ENCODE measurements at places on chromosomes 4 and X. TPM values are rescaled to one million over a fixed set of nuclear protein-coding genes. Genes with fewer than 3 reads are reported as not detected.
A peak's percentile ranks its signal among the peaks of the same experiment; 100 is the strongest.

GRCh38 chr4:173056710-173057109 lies 111.9 kb upstream of the GALNT7 start:
- DNase-seq, result no peak
- no peaks in the 10 kb centered on the region for H3K36me3 ChIP-seq
- H3K4me3 ChIP-seq, result no peak overlapping the region
- H3K27ac ChIP-seq, result no peak overlapping the region
- no peaks in the 10 kb centered on the region for H3K27me3 ChIP-seq

DNA sequence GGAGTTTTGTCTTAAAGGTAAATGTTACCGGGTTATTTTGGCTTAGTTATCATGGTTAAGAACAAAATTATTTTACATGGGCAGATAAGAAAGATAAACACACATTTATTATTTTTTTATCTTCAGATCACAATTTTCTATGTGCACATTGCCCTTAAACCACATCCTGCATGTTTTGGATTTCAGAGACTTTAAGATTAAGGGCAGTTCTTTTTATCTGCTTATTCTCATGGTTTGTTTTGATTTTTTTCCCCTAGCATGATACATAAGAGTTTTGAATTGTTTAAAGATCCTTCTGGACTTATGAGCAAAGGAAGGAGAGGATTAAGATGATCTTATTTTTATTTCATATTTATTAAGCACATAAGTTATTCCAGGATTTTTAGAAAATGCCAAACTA lies 190.1 kb upstream of the BMP3 start:
- no peaks in the 10 kb centered on the region for H3K36me3 ChIP-seq
- no peaks in the 10 kb centered on the region for H3K4me1 ChIP-seq
- DNase-seq, result no peak
- no peaks in the 10 kb centered on the region for H3K27me3 ChIP-seq
- no peak overlapping the region for H3K27ac ChIP-seq

- H3K27ac ChIP-seq, result no peak overlapping the region
- H3K36me3 ChIP-seq, result peaks cover 8% of the 10 kb centered on the region
- H3K4me3 ChIP-seq, result no peak overlapping the region
- no peak for DNase-seq
- H3K27me3 ChIP-seq, result no peaks in the 10 kb centered on the region
Measured at GRCh38 chr4:102799816-102800215, 27.5 kb downstream of the UBE2D3 start.

- no peaks in the 10 kb centered on the region for H3K27me3 ChIP-seq
- H3K36me3 ChIP-seq, result no peaks in the 10 kb centered on the region
- no peak overlapping the region for H3K4me3 ChIP-seq
- no peak overlapping the region for H3K27ac ChIP-seq
- H3K4me1 ChIP-seq, result no peaks in the 10 kb centered on the region
Measured at GRCh38 chrX:11893933-11894710, 136.1 kb downstream of the MSL3 start.

DNA sequence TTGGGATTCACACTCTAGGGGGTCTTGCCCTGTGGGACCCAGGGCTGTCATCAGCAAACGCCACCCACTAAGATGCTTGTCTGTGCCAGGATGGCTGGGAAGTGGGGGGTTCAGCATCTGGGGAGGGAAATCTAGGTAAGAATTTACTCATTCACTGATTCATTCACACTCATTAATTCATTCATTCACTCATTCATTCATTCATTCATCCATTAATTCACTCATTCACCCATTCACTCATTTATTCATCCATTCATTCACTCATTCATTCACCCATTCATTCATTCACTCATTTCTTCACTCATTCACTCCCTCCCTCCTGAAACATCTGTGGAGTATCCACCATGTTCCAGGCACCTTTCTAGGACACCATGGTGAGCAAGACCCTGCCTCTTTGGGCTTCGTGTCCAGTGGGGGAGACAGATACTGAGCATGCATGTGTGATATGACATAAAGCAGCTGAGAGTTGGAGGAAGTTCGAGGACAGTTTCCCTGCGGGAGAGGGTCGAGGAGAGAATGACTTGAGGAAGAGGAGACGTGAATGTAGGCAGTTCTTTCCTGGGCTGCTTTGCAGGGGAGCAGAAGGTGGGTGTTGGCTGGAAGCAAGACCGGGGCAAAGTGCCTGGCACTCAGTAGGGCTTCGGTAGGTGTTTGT lies 90.6 kb downstream of the SORCS2 start:
- H3K36me3 ChIP-seq, result no peaks in the 10 kb centered on the region
- H3K4me1 ChIP-seq, result no peaks in the 10 kb centered on the region
- no peaks in the 10 kb centered on the region for H3K27me3 ChIP-seq
- no peak for DNase-seq

- no peaks in the 10 kb centered on the region for H3K4me1 ChIP-seq
- H3K36me3 ChIP-seq, result no peaks in the 10 kb centered on the region
- no peak overlapping the region for H3K4me3 ChIP-seq
- DNase-seq, result no peak
Measured at GRCh38 chrX:13014111-13015096, 30.0 kb downstream of the FAM9C start.

DNA sequence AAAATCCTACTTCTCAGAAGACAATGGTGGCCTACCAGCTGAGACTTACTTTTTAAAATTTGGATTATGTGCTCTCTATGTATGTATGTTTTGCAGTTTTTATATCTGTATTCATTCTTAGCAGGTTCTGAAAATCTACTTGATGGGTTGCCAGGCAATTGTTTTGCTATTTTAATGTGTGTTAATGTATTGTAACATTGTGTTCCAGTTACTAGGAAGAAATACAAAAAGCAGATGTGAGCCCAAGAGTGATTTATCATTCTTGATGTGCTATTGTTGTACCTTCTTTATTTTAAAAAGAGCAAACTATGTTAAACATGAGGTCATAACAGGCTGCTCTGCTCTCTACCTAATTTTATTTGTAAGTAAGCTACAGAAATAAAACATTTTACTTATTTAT lies 81.9 kb downstream of the REPS2 start:
- H3K36me3 ChIP-seq, result no peaks in the 10 kb centered on the region
- no peaks in the 10 kb centered on the region for H3K27me3 ChIP-seq
- H3K4me3 ChIP-seq, result no peak overlapping the region
- DNase-seq, result no peak

GRCh38 chrX:20437683-20438082 lies 171.0 kb upstream of the RPS6KA3 start:
- H3K4me1 ChIP-seq, result no peaks in the 10 kb centered on the region
- H3K36me3 ChIP-seq, result no peaks in the 10 kb centered on the region
- H3K4me3 ChIP-seq, result no peak overlapping the region
- DNase-seq, result no peak

DRD5 gene
- total RNA-seq, result not detected

- no peaks in the 10 kb centered on the region for H3K36me3 ChIP-seq
- no peak overlapping the region for H3K27ac ChIP-seq
- no peaks in the 10 kb centered on the region for H3K4me1 ChIP-seq
- DNase-seq, result no peak
Measured at GRCh38 chr4:150305995-150306394, 227.8 kb downstream of the DCLK2 start.

GRCh38 chr4:124061413-124061812 lies 651.1 kb downstream of the ANKRD50 start:
- no peak for DNase-seq
- no peaks in the 10 kb centered on the region for H3K4me1 ChIP-seq
- H3K36me3 ChIP-seq, result no peaks in the 10 kb centered on the region
- no peak overlapping the region for H3K27ac ChIP-seq

GRCh38 chr4:108512615-108513505 lies 107.5 kb upstream of the RPL34 start:
- H3K27ac ChIP-seq, result no peak overlapping the region
- H3K36me3 ChIP-seq, result no peaks in the 10 kb centered on the region
- H3K27me3 ChIP-seq, result no peaks in the 10 kb centered on the region

- H3K4me3 ChIP-seq, result no peak overlapping the region
- no peaks in the 10 kb centered on the region for H3K36me3 ChIP-seq
- no peak overlapping the region for H3K27ac ChIP-seq
Measured at GRCh38 chr4:79141530-79141929, 184.3 kb downstream of the NAA11 start.

C4orf51 gene
- total RNA-seq, result not detected

GRCh38 chr4:175935016-175935661 lies 123.1 kb upstream of the GPM6A start:
- no peaks in the 10 kb centered on the region for H3K4me1 ChIP-seq
- H3K36me3 ChIP-seq, result no peaks in the 10 kb centered on the region
- DNase-seq, result no peak
- H3K4me3 ChIP-seq, result no peak overlapping the region

DNA sequence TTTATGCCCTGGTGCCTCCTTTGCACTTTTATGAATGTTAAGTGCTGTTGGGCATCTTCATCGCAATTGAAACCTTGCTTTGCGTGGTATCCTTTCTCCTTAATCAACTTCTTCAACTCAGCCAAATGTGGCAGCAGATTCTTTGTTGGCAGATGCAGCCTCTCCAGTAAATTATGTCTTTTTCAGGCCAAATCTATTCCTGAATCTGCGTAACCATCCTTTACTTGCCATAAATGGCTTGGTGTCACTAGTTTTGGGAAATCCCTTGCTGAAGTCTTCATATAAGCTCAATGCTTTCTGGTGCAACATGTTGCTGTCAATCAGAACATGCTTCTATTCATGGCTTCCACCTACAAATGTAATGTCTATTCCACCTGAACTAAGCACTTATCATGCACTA lies 457.5 kb downstream of the FGF13 start:
- peaks cover 3% of the 10 kb centered on the region for H3K4me1 ChIP-seq
- no peaks in the 10 kb centered on the region for H3K36me3 ChIP-seq
- no peaks in the 10 kb centered on the region for H3K27me3 ChIP-seq
- H3K27ac ChIP-seq, result no peak overlapping the region
- no peak overlapping the region for H3K4me3 ChIP-seq
- DNase-seq, result no peak

DNA sequence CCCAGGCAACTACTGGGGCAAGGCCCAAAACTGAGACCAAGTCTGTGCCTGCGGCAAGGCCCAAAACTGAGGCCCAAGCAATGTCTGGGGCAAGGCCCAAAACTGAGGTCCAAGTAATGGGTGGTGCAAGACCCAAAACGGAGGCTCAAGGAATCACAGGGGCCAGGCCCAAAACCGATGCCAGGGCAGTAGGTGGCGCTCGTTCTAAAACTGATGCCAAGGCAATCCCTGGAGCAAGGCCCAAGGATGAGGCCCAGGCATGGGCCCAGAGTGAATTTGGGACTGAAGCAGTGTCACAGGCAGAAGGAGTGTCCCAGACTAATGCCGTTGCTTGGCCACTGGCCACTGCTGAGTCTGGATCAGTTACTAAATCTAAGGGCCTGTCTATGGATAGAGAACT lies 2.7 kb downstream of the GPRASP2 start:
- no peak overlapping the region for H3K4me3 ChIP-seq
- peak; percentile 54 for DNase-seq
- no peak overlapping the region for H3K27ac ChIP-seq
- no peaks in the 10 kb centered on the region for H3K27me3 ChIP-seq
- H3K4me1 ChIP-seq, result no peaks in the 10 kb centered on the region
- no peaks in the 10 kb centered on the region for H3K36me3 ChIP-seq

- H3K27me3 ChIP-seq, result no peaks in the 10 kb centered on the region
- H3K4me3 ChIP-seq, result no peak overlapping the region
- no peaks in the 10 kb centered on the region for H3K4me1 ChIP-seq
- H3K27ac ChIP-seq, result no peak overlapping the region
Measured at GRCh38 chr4:141021397-141022110, 111.7 kb downstream of the RNF150 start.

IDH3G gene
- total RNA-seq, result 36.1 TPM

DNA sequence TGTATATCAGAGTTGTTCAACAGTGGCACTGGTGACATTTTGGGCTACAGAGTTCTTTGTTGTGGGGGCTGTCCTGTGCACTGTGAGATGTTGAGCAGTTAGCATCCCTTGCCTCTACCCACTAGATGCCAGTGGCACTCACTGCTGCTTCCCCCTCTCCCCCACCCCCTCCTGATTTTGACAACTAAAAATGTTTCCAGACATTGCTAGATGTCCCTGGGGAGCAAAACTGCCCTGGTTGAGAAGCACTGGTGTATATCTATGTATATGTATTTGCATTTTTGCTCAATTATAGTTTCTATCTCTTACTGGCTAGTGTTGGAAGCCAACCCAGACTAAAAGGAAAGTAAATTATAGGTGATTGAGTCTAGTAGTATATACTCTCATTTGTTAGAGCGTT lies 2.4 kb downstream of the TMEM131L start:
- H3K36me3 ChIP-seq, result no peaks in the 10 kb centered on the region
- 0 out of 2 replicates have a peak, but pooled peaks cover 3% of the 10 kb centered on the region for H3K27me3 ChIP-seq
- no peak overlapping the region for H3K4me3 ChIP-seq
- no peak overlapping the region for H3K27ac ChIP-seq
- DNase-seq, result no peak

DNA sequence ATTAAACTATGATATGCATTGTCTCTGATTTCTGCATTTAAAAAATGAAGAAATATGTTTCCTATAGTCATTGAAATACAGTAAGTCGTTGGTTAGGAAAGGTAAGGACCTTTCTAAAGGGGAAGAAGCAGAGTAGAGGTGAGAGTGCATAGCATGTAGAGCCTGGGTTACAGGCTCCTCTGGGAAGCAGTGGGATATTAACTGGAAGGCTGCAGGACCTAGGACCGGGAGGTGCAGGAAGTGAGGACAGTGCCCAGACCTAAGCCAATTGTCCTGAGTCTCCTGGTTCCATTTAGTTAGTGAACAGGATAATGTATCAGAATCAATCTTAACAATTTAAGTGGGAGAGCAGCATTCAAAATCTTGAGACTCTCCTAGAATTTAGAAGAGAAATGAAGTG lies 237.1 kb upstream of the NUDT6 start:
- no peaks in the 10 kb centered on the region for H3K27me3 ChIP-seq
- DNase-seq, result no peak
- no peak overlapping the region for H3K27ac ChIP-seq
- no peaks in the 10 kb centered on the region for H3K36me3 ChIP-seq
- no peak overlapping the region for H3K4me3 ChIP-seq

SLC26A1 gene
- total RNA-seq, result not detected

NXF2B gene
- total RNA-seq, result not detected

- no peak overlapping the region for H3K4me3 ChIP-seq
- peaks cover 100% of the 10 kb centered on the region for H3K27me3 ChIP-seq
- no peaks in the 10 kb centered on the region for H3K36me3 ChIP-seq
- no peak overlapping the region for H3K27ac ChIP-seq
- peaks cover 16% of the 10 kb centered on the region for H3K4me1 ChIP-seq
Measured at GRCh38 chr4:13534344-13535063, 9.8 kb downstream of the NKX3-2 start.

REPS2 gene
- total RNA-seq, result 4.3 TPM

USP51 gene
- 6.6 TPM for total RNA-seq

RPS6KA6 gene
- total RNA-seq, result 14.6 TPM

DNA sequence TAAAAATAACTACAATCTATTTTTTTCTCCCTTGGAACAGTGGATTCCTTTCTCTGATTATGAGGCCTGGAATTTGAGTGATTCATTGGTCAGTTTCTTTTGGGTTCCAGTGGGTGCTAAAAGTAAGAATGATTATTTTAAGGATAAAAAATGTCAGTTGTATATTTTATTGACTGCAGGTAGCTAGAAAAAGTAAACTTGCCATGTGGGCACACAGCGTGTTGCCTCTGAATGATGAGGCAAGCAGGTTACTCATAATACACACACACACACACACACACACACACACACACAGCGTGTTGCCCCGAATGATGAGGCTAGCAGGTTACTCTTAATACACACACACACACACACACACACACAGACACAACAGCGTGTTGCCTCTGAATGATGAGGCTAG lies 13.8 kb downstream of the GALNT7 start:
- no peak for DNase-seq
- no peaks in the 10 kb centered on the region for H3K27me3 ChIP-seq
- H3K27ac ChIP-seq, result no peak overlapping the region
- no peaks in the 10 kb centered on the region for H3K4me1 ChIP-seq
- no peak overlapping the region for H3K4me3 ChIP-seq

GRCh38 chr4:83855044-83855443 lies 319.1 kb downstream of the GPAT3 start:
- DNase-seq, result no peak
- no peaks in the 10 kb centered on the region for H3K27me3 ChIP-seq
- H3K27ac ChIP-seq, result no peak overlapping the region
- no peak overlapping the region for H3K4me3 ChIP-seq

Data from H1 (cell line).